ENCODE measurements at places on chromosomes 3 and 15.

- no peak for DNase-seq
Observed at GRCh38 chr15:81789403-81789802, 256.4 kb downstream of the MEX3B start.

DNA sequence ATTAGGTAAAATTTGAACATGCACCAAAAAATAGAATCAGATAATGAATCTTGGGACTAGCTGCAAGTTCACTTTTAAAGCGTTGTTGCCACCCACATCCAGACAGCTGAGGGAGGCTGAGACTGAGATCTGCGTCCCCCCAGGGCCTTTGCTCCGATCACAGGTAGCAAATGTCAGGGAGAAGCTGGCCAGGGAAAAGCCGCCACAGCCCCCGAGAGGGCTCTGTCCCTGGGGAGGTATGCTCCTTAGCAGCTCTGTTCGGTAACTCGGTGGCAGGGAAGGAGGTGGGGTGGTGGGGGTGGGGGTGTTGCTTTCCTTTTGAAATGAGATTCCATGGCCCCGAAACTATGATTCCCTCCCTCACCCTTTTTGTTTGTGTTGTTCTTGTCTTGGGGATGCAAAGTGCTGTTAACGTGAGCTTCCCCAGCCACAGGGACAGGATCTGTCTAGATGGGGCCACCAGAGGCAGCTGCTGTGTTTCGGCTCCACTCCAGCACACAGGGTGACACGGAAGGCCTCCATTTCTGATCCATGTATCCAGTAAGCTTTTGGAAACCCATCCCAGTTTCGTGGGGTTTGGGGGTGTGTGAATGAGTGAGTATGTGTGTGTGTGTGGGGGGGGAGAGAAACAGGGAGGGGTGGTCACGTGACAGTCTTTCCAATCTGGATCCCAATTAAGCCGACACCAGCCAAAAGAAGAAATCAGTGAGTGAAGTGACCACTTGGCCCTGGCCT, 1.1 kb upstream of the MINAR1 start:
- no peak for DNase-seq

- DNase-seq, result peak; percentile 49
Observed at GRCh38 chr3:49410066-49410845, 1.5 kb downstream of the RHOA start.

GRCh38 chr3:189632242-189632641, 1.1 kb downstream of the TP63 start:
- no peak for DNase-seq

GRCh38 chr15:88126695-88127431, 129.7 kb downstream of the NTRK3 start:
- DNase-seq, result no peak
